ENCODE measurements at places on chromosomes 6 and 20.
A peak's percentile ranks its signal among the peaks of the same experiment; 100 is the strongest.

DNA sequence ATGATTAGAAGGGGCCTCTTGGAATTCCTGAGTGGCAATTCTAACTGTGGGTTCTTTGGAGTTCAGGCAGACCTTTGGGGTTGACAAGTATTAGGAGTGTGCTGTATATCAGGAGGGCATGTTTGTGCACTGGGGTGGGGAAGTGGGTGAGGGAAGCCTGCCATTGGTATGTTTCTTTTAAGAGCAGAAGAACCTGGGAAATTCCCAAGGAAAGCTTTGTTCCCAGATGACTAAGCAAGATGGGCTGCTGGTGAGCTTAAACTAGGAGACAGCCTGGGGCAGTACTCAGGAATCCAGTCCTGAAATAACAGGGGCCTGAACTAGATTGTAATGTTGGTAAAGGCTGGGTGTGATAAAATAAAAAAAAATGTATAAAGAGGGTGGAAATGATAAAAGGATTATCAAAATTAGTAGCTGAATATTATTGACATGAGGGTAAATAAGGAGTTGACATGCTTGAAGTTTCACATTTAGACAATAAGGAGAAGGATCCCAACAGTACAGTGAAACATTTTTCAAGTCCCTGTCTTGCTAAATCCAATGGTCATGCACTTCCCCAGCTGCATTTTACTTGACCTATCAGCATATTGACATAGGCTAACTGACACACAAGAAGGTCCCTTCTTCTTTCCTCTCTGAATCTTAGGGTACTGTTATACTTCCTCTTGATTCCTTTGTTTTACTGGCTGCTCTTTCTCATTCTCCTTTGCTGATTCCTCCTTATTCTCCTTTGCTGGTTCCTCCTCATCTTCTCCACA, 18.4 kb upstream of the IFNGR1 start:
- peak; percentile 26 for DNase-seq

- no peak for DNase-seq
Observed at GRCh38 chr6:87110636-87111035, 15.7 kb upstream of the CGA start.

DNA sequence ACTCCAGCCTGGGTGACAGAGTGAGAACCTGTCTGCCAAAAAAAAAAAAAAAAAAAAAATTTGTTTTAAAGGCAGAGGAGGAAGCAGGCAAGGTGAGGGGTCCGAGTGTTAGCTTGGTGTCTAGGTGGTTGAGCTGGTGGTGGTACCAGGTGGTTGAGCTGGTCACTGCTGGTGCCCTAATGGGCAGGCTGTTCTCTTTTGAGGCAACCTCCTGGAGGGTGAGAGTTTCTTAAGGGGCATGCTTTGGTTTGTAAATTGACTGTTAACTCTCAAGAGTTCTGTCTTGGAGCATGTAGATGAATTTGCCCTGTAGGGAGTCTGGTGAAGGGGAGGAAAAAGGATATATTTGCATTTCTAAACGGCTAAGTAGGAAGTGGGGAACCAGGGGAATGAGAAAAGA, 52.7 kb downstream of the BANF2 start:
- no peak for DNase-seq

DNA sequence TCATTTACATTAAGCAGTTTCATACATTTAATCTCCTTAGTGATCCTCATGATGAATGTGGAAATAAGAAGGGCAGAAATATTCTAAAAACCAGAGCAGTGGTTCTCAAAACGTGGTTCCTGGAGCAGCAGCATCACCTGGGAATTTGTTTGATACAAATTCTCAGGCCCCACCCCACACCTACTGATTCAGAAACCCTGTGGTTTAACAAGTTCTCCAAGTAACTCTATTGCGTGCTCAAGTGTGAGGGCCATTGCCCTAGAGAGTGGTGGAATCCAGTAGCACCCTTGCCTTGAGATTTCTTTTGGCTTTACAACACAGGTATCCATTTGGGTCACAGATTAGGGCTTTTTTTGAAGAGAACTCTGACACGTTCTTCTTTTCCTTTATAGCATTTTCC, 354.6 kb upstream of the FLRT3 start:
- DNase-seq, result no peak

DNA sequence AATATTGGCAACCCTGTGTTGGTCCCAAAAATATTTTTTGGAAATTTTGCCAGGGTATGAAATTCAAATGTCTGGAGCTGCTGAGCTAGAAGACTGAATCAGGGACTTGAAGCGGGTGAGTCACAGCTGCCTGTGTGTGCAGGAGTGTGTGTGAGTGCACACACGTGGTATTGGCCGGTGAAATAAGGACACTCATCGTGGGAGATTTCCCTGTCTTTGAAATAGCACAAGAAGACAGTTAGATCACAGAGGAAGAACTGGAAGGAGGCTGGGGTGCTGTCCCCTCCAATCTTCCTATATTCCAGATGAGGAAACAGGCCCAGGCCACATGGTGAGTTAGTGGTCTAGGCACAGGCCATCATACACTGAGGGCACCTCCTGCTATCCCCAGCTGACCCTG, 123.8 kb upstream of the MLN start:
- DNase-seq, result no peak

DNA sequence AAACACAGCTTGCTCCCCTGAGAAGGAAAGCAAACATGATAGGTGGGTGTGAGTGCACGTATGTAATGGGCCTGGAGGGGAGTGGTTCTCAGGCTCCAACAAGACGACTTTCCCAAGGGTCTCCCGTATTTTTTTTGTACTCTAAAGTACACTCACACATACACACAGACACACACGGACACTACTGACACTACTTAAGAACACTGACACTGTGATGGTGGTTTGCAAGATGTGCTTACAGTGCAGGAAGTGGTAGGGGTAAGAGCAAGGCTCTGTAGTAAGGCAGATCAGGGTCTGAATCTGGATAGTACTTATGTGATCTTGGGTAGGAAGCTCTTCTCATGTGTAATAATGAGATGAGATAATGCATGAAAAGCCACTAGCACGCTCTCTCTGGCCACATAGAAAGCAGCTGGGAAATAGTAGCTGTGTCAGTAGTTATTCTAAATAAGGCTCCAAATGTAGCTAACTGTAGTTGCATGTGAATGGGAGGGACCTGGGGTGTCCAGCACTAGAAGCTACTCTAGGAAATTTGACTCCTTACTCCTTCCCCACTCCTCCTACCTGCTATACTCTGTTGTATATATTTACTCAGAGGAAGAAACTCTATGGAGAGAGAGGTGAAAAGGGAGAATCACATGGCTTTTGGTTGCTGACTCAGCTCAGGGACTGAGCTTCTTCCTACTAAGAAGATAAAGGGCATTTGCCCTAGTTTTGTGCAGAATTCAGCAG, 8.4 kb upstream of the ZBTB24 start:
- no peak for DNase-seq

DNA sequence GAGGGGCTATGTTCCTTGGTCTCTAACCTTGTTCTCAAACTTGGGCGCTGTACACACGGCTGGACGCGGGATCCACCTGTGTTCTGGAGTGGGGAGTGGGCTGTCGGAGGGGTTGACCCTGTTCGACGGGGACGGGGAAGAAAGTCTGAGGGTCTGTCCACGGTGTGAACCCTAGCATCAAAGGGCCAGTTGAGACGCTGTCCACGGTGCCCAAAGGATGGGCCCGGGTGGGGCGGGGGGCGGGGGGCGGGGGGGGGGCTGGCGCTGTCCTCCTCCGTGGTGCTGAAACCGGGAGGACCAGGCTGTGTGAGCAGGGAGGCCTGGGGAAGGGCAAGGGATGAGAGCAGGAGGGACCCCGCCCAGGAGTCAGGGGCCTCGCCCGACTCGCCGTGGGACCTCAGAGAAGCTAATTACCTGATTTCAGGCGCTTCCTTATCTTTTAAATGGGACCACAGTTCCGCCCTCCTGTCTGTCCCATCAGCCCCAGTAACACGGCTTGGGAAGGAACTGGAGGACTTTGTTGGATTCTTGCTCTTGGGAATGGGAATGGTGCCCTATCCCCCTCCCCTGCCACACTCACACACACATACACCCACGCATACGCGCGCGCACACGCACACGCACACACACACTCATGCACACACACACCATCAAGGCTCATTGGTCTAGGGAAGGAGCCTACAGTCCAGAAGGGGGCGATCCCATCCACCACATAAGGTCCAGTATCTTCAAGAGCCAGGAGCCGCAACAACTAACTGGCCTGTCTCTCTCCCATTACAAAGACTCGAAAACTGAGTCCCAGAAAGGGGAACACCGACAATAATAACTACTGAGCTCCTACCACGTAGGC, 1.0 kb upstream of the VSTM2L start:
- DNase-seq, result no peak

DNA sequence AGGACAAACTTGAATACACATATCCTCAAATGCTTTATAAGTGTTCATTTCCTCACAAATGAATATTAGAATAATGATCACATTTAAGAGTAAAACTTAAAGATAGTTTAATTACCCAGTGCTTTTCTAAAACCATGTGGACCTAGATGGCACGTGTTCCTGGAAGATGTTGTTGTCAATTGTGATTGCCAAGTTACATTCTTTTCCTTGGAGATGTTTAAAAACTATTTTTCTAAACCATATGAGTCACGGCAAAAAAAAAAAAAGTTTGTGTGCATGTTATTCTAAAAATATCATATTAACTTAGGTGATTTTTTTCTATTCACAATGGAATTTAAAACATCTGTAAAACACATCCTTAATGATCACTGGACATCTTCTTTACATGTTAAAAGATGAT, 51.1 kb downstream of the RCAN2 start:
- DNase-seq, result no peak

GRCh38 chr6:108661430-108661829, 100.7 kb downstream of the FOXO3 start:
- DNase-seq, result no peak

GRCh38 chr20:52996658-52997057, 24.5 kb downstream of the TSHZ2 start:
- no peak for DNase-seq

DNA sequence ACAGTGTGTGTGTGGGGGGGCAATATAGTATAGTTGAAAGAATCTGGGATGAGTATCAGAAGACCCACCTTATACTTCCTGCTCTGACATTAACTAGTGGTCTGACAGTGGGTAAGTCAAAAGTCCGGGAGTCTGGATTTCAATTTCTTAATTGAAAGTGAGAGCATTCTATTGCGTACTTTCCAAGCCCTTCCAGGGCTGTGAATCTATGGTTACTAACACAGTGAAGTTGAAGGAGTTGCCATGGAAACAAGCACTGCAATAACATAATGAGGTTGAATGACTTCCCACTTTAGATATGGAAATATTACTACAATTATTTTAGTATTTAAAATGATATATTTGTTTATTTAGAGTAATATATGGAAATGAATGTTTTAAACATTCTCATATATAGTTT, 80.2 kb downstream of the MLIP start:
- DNase-seq, result no peak

GRCh38 chr6:165181951-165182414, 127.4 kb downstream of the C6orf118 start:
- peak; percentile 69 for DNase-seq

DNA sequence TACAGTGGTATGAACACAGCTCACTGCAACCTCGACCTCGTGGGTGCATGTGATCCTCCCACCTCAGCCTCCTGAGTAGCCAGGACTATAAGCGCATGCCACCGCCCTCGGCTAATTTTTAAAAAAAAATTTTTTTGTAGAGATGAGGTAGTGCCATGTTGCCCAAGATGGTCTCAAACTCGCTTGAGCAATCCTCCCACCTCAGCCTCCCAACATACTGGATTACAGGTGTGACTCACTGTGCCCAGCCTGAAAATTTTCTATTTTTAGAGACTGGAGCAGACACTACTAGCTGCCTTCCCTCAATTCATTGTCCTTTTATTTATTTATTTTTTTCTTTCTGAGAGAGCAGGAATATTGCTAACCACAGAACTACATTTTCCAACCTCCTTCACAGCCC, 20.3 kb upstream of the GTF3C6 start:
- DNase-seq, result no peak

- peak; percentile 21 for DNase-seq
Observed at GRCh38 chr20:35992713-35993335, 24.4 kb downstream of the CNBD2 start.

DNA sequence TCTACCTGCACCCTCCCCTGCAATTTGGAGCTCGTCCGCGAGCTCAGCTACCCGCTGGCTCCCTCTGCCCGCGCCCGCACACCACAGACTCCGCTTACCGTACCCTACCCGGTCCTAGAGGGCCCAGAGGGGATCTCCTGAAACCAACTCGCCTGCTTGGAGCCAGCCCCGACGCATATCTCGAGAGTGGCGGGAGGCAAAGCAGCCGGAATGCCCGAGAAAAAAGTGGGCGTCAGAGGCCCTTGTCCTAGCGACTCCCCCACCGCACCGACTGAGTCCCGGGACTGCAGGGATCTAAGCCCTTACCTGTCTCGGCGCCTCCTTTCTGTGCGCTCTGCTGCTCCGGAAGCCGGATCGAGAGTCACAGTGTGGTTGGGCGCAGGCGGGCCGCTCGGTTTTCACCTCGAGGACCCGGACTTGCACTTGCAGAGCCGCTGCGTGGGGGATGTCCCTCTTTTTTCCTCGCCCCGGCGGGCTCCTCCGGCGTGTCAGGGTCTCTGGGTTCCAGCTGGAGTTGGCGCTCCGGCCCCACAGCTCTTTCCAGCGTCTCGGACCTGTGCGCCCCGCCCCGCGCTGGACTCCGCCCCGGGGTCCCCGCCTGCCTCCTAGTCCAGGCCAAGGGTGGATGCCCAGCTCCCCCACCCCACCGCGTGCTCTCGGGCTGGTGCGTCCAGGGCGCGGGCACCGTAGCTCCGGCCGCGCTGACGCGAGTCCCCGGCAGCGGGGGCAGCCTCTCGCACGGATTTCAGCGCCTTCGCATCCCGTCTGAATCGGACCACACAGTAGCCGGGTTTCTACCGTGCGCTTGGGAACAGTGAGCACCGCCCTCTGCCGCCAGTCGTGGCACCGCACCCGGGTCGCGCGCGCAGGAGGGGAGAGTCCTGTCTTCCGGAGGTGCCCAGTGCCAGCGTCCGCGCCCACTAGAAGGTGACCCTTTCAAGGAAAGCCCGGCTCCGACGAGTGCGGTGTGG, at the start of gene PROKR2:
PROKR2 (minus strand) TSS at position 767 of the 971 bp plus-strand sequence. CDS start 2,585 bp downstream, outside the sequence.
- DNase-seq, result no peak

GRCh38 chr6:170188571-170189001, 102.3 kb downstream of the DLL1 start:
- DNase-seq, result no peak

GRCh38 chr6:22247916-22248482, 48.8 kb downstream of the PRL start:
- DNase-seq, result no peak

DNA sequence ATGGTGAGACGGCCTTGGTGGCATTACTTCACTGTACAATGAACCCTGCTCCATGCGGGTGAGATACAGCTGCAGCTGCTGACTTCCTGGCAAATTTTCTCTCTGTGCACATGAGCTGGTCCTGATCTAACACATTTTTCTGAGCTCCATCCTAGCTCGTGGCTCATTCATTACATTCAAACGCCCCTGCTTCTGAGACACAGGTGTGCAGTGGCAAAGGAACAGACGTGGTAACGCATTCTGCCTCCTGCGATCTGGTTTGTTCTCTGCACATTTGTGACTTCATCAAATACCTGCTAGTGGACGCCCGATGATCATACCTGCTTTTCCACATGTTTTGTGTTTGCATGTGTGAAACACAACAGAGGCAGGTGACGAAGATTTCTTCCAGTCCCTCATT, 189.6 kb upstream of the PDE10A start:
- DNase-seq, result no peak

- DNase-seq, result no peak
Observed at GRCh38 chr20:15835811-15836210, 737.4 kb downstream of the KIF16B start.

- no peak for DNase-seq
Observed at GRCh38 chr6:125038925-125039324, 76.7 kb downstream of the RNF217 start.

GRCh38 chr6:141133836-141134235, 998.9 kb upstream of the GJE1 start:
- no peak for DNase-seq

- no peak for DNase-seq
Observed at GRCh38 chr6:111667931-111668330, 62.3 kb upstream of the TRAF3IP2 start.

Data from T1000 (cell line).